ENCODE measurements at places on chromosomes 16 and 17. TPM values are rescaled to one million over a fixed set of nuclear protein-coding genes. Genes with fewer than 3 reads are reported as not detected.

GRCh38 chr17:36501351-36501750, 14.9 kb downstream of the ZNHIT3 start:
- H3K27ac ChIP-seq: no peak overlapping the region
- H3K4me1 ChIP-seq: no peaks in the 10 kb centered on the region
- H3K36me3 ChIP-seq: peaks cover 10% of the 10 kb centered on the region

DNA sequence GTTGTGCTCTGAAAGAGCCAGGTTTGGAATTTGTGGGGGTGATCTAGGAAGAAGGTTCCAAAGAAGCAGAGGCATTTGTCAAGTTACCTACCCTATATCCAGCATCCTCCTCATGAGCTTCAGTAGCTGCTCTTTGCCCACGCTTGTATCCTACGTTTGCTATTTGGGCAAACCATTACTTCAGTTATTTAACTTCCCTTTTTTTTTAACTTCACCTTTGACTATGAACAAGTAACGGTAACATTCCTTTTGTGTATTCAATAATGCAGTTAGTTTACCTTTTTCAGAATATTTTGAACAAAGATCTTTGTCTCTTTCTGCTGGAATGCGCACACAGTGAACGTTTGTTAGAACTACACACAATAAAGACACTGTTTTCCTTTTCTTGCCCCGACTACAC, 41.5 kb downstream of the CYB5B start:
- peaks cover 3% of the 10 kb centered on the region for H3K36me3 ChIP-seq
- H3K27me3 ChIP-seq: no peaks in the 10 kb centered on the region
- peaks cover 22% of the 10 kb centered on the region for H3K4me1 ChIP-seq

The CFAP97D1 gene
- total RNA-seq: 0.07 TPM

- H3K4me1 ChIP-seq: peaks cover 10% of the 10 kb centered on the region
- peaks cover 9% of the 10 kb centered on the region for H3K27me3 ChIP-seq
- DNase-seq: no peak
- peaks cover 2% of the 10 kb centered on the region for H3K36me3 ChIP-seq
- no peak overlapping the region for H3K4me3 ChIP-seq
Observed at GRCh38 chr17:75899353-75899752, 2.6 kb upstream of the TRIM65 start.

- H3K27ac ChIP-seq: no peak overlapping the region
- peaks cover 8% of the 10 kb centered on the region for H3K4me1 ChIP-seq
- no peak for DNase-seq
- no peaks in the 10 kb centered on the region for H3K27me3 ChIP-seq
- no peaks in the 10 kb centered on the region for H3K36me3 ChIP-seq
- no peak overlapping the region for H3K4me3 ChIP-seq
Observed at GRCh38 chr17:66507982-66508760, 205.8 kb downstream of the PRKCA start.

- H3K4me1 ChIP-seq: peaks cover 13% of the 10 kb centered on the region
- no peak overlapping the region for H3K4me3 ChIP-seq
- no peaks in the 10 kb centered on the region for H3K36me3 ChIP-seq
- H3K27me3 ChIP-seq: peaks cover 2% of the 10 kb centered on the region
Observed at GRCh38 chr16:65510850-65511249, 389.0 kb upstream of the CDH11 start.

DNA sequence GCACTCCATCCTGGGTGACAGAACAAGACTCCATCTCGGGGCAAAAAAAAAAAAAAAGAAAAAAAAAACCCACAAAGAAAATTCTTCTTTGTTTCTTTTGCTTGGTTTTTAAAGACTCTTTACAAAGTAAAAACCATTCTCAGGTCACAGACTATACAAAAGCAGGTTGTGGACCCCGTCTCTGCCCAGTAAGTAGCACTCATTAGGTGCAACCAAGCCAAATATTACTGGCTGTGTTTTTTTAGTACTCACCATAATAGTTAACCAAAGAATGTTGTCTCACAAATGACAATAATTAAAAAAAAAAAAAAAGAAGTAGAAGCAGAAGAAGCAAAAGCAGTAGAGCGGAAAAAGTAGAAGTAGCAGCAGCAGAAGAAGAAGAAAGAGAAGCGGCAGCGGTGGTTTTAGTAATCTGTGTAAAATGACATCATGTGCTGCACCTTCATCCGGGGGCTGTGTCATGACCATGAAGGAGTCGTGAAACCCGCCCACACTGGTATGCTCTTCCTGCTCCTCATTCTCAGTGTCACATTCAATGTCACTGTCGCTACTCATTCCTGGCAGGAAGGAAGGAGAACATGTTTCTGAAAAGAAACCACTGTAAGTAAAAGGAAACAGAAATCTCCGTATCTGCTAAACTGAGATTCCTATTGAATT, 105.4 kb downstream of the TRIM37 start:
- H3K27ac ChIP-seq: peak overlapping the region; percentile 95
- H3K36me3 ChIP-seq: peaks cover 8% of the 10 kb centered on the region
- no peak for DNase-seq
- H3K4me3 ChIP-seq: peak overlapping the region; percentile 47
- H3K4me1 ChIP-seq: peaks cover 12% of the 10 kb centered on the region

The OTOP2 gene
- total RNA-seq: not detected

The CCL5 gene
- total RNA-seq: not detected

DNA sequence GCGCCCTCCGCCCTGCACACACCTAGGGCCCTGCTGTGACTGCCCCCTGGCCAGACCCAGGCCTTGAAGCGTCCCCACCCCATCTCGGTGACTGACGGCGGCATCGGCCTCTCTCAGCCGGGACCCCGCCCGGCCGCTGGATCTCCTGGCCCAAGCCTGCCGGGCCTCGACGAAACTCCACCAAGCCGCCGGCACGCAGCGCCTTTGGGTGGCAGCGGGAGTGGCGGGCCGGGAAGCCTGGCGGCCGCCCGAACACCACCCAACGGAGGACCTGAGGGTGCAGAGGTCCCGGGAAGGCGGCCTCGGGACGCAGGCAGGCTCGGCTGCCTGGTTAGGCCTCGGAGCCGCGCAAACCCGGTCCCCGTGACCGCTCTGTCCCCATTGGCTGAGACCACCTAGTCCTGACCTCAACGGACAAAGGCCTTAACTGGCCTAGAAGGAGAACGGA, 12.0 kb upstream of the TMEM97 start:
- H3K36me3 ChIP-seq: no peaks in the 10 kb centered on the region
- no peaks in the 10 kb centered on the region for H3K4me1 ChIP-seq
- H3K4me3 ChIP-seq: no peak overlapping the region
- no peak overlapping the region for H3K27ac ChIP-seq
- no peak for DNase-seq

- peaks cover 20% of the 10 kb centered on the region for H3K4me1 ChIP-seq
- H3K4me3 ChIP-seq: no peak overlapping the region
- H3K36me3 ChIP-seq: no peaks in the 10 kb centered on the region
- H3K27ac ChIP-seq: peak overlapping the region; percentile 38
Observed at GRCh38 chr16:89334988-89335802, 117.7 kb downstream of the ZNF778 start.

- peaks cover 18% of the 10 kb centered on the region for H3K36me3 ChIP-seq
- no peak overlapping the region for H3K4me3 ChIP-seq
- no peaks in the 10 kb centered on the region for H3K27me3 ChIP-seq
- no peak for DNase-seq
Observed at GRCh38 chr16:19601083-19601976, 45.8 kb downstream of the VPS35L start.

- H3K27me3 ChIP-seq: no peaks in the 10 kb centered on the region
- no peaks in the 10 kb centered on the region for H3K36me3 ChIP-seq
- no peak for DNase-seq
- no peak overlapping the region for H3K27ac ChIP-seq
Observed at GRCh38 chr17:52648995-52649394, 490.5 kb upstream of the CA10 start.

- H3K27me3 ChIP-seq: no peaks in the 10 kb centered on the region
- no peaks in the 10 kb centered on the region for H3K4me1 ChIP-seq
- no peak overlapping the region for H3K4me3 ChIP-seq
- H3K27ac ChIP-seq: no peak overlapping the region
- DNase-seq: no peak
- H3K36me3 ChIP-seq: peaks cover 41% of the 10 kb centered on the region
Observed at GRCh38 chr17:82817947-82818346, 21.9 kb downstream of the ZNF750 start.

GRCh38 chr16:81517150-81517499, 72.5 kb downstream of the CMIP start:
- peaks cover 13% of the 10 kb centered on the region for H3K4me1 ChIP-seq
- no peak overlapping the region for H3K4me3 ChIP-seq
- no peaks in the 10 kb centered on the region for H3K27me3 ChIP-seq
- H3K27ac ChIP-seq: no peak overlapping the region
- DNase-seq: no peak
- peaks cover 3% of the 10 kb centered on the region for H3K36me3 ChIP-seq

DNA sequence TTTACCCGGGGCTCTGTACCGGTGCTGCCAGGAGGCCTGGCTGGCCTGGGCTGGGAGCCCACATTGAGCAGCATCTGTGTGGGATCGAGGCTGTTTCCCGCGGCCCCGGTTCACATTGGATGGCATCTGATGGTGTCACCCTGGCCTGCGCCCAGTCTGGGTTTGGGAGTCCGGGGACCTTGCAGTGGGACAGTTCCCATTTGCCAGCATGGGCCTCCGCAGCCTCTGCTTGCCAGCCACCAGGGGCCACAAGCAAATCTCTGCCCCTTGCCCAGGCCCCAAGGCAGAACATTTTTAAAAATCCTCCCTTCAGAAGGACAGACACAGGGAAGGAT, 64.5 kb downstream of the BANP start:
- no peaks in the 10 kb centered on the region for H3K27me3 ChIP-seq
- H3K36me3 ChIP-seq: peaks cover 15% of the 10 kb centered on the region
- no peak overlapping the region for H3K4me3 ChIP-seq
- H3K27ac ChIP-seq: no peak overlapping the region
- H3K4me1 ChIP-seq: peaks cover 2% of the 10 kb centered on the region

- H3K27me3 ChIP-seq: no peaks in the 10 kb centered on the region
- no peak for DNase-seq
- no peak overlapping the region for H3K27ac ChIP-seq
- H3K4me3 ChIP-seq: no peak overlapping the region
Observed at GRCh38 chr17:63785556-63785955, 11.6 kb downstream of the DDX42 start.

GRCh38 chr17:12659500-12659899, 6.2 kb upstream of the MYOCD start:
- DNase-seq: no peak
- no peak overlapping the region for H3K4me3 ChIP-seq
- H3K36me3 ChIP-seq: no peaks in the 10 kb centered on the region

DNA sequence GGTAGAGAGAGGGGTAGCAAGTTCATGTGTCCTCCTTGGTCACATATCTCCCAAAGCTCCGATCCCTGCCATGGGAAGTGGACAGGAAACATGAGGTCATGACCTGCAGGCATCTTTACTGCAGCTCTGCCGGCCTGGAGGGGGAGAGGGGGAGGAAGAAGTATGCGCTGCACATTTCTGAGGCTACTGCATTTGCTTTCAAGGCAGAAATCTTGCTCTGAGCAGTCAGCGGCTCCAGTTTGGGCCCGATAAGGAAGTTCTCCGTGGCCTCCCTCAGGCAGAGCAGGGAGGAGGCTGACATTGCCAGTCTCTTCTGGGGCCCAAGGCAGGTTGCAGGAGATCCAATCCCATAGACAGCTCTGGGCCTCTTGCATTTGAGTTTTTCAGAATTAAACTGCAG, 1.5 kb upstream of the NHERF1 start:
- peaks cover 2% of the 10 kb centered on the region for H3K27me3 ChIP-seq
- no peaks in the 10 kb centered on the region for H3K36me3 ChIP-seq
- peaks cover 31% of the 10 kb centered on the region for H3K4me1 ChIP-seq

The OR1A1 gene
- total RNA-seq: not detected

The TMEM114 gene
- 1.8 TPM for total RNA-seq

GRCh38 chr17:28864991-28865849, 10.4 kb downstream of the ERAL1 start:
- H3K4me1 ChIP-seq: peaks cover 6% of the 10 kb centered on the region
- H3K27ac ChIP-seq: peak overlapping the region; percentile 91
- no peak for DNase-seq
- H3K36me3 ChIP-seq: peaks cover 4% of the 10 kb centered on the region
- H3K4me3 ChIP-seq: no peak overlapping the region
- no peaks in the 10 kb centered on the region for H3K27me3 ChIP-seq

Data from progenitor cell of endocrine pancreas (in vitro differentiated cells).